Gastrocnemius medialis (tissue), 4 donors: ENCODE measurements at places on chromosomes 2 and 18. TPM values are rescaled to one million over a fixed set of nuclear protein-coding genes. Genes with fewer than 3 reads are reported as not detected.

DNA sequence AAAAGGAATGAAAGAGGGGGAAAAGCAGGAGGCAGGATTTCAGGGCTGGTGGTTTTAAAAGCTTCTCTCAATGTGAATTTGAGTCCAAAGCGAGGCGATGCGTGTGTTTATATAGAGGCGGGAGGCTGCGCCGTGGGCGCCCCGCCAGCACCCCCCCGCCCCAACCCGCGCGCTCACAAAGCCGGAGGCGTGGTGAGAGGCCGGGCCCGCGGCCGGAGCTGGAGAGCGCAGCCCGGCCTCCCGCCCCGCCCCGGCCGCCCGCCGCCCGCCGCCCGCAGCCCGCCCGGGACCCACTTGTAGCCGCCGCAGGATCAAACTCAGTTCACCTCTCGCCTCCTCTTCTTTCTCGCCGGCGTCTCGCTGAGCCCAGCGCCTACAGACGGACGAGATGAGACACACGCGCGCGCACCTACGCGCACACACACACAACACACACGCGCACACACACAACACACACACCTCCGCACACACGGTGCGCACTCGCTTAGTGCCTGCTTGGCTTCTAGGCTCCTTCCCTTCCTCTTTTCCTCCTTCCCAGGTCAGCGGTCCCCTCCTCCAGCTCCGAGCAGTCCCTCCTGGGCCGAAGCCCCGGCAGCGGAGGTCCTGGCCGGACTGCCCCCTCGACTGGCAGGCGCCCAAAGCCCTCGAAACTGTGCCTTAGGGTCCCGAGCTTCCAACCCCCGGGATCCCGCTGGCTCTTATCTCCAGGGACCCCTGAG lies 1.3 kb upstream of the CYP26B1 start:
- peak; percentile 21 for DNase-seq

GRCh38 chr18:45974088-45974536 lies 7.0 kb upstream of the EPG5 start:
- DNase-seq: peak; percentile 54

DNA sequence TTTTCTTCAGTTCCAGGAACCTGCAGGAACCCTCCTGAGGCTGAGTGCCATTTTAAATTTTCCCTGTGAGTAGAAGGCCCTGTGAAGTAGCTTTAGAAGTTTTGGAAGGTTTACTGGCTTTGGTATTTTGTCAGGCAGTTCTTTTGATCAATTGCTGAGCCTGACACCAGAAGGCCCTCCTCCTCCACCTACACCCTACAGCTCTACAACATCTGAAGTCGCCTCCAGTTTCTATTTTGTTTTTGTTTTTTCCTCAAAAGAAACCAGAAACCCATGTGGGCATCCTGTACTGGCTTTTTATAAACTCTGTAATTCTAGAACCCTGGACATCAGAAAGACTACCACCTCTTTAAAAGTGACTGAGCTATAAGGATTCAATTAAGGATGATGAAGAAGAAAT lies 153.7 kb downstream of the NRXN1 start:
- DNase-seq: no peak

GRCh38 chr2:6459138-6459537 lies 406.6 kb downstream of the CMPK2 start:
- DNase-seq: no peak

GRCh38 chr2:190765386-190766173 lies 115.0 kb upstream of the GLS start:
- DNase-seq: no peak

DNA sequence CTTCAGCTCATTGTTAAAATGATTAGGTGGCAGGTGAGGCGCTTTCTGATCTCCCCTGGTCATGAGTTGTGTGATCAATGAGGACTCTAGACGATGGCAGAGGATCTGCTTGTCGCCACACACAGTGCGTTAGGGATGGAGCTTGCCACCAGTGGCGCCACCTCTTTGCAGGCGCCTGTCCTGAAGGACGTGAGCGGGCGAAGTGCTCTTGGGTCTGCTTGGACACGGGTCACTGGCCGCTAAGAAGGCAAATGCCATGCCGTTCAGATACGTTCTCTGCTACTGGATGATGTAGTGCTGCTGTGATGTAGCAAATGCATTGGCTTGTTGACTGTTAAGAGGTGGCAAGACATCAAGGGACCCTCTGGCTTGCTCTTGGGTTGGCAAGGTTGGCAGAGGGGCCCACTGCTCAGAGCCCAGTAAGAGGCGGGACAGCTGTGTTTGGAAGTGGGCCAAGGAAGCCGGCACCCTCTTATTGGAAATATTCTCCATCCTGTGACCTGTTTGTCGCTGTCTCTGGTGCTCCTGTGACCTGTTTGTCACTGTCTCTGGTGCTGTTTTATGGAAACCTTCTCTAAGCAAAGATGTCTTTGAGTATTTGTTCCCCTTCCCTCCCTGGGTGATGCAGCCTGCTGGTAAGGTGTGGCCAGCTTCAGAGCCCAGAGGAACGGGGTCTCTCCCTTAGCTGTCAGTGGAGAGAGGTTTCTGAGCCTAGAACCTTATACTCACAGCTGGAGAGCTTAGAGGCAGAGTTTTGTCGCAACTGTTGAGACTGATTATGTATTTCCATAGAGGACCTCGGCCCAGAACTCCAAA lies 14.6 kb downstream of the LDLRAD4 start:
- DNase-seq: no peak

Gene WDR7
- 24.2 TPM for total RNA-seq

Gene SERTAD2
- total RNA-seq: 7.5 TPM

Gene STK11IP
- 7.5 TPM for total RNA-seq

Gene DSG4
- total RNA-seq: not detected
